GM13976 (cell line): ENCODE measurements at places on chromosomes 5 and 9.
A peak's percentile ranks its signal among the peaks of the same experiment; 100 is the strongest.

- DNase-seq = no peak
Observed at GRCh38 chr9:112664531-112664930, 53.4 kb downstream of the INIP start.

DNA sequence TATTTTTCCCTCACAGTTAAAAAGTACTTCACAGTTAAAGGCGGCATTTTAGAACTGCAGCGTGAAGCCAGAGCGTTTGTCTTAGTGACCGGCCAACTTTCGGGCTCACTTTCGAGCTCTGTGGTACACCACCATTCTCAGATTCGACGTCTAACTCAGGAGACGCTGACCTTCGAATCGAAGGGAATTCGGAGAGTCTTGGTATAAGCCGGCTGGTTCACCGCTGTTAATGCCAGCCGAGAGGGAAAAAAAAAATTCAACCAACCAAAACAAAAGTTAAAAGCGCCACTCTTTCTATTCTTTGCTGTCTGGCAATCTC lies 544 bp upstream of the SNX24 start:
- peak; percentile 51 for DNase-seq

DNA sequence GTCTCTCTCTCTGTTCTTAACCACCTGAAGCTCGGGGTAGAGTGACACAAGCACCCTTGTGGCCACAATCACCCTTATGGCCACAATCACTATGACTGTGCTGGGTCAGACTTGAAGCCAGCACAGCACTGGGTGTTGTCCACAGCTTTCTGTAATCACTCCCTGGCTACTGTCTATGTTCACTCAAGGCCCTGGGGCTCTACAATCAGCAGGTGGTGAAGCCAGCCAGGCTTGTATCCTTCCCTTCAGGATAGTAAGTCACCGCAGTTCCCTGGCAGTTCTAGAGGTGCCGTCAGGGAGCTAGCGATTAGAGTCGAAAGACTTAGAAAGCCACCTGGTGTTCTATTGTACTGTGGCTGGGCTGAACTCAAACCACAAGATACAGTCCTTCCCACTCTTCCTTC lies 44.2 kb downstream of the GDA start:
- DNase-seq = no peak

DNA sequence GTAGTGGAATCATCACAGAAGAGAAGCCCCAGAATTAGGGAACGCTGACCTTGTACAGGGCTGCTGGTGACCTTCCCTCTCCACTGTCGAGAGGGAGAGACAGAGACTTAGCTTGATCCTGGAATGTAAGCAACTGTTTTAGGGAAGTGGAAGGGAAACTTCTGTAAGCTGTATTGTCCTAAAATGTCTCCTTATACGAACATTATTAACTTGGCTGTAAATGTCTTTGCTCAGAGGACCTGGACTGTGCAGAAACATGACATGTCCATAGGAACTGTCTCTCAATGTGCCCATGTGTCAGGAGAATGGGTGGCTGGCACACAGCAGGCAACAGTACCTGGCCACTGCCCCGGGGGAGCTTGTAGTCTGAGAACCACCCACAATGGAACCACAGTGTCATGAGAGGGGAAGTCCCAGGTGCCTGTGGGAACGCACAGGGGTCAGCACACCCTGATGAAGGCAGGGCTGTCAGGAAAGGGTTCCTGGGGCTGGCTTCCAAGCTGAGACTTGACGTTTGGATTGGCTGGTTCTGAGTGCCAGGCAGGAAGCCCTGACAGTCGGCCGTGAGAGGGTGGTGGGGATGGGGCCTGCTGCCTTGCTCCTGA lies 34.0 kb downstream of the DAP start:
- peak; percentile 67 for DNase-seq

- DNase-seq = no peak
Observed at GRCh38 chr5:14995229-14995628, 123.7 kb upstream of the ANKH start.

- DNase-seq = no peak
Observed at GRCh38 chr5:43891112-43891511, 288.1 kb downstream of the NNT start.
